ENCODE measurements at places on chromosomes 7 and 10.

- DNase-seq = no peak
Observed at GRCh38 chr7:129186749-129187260, 1.6 kb upstream of the SMO start.

DNA sequence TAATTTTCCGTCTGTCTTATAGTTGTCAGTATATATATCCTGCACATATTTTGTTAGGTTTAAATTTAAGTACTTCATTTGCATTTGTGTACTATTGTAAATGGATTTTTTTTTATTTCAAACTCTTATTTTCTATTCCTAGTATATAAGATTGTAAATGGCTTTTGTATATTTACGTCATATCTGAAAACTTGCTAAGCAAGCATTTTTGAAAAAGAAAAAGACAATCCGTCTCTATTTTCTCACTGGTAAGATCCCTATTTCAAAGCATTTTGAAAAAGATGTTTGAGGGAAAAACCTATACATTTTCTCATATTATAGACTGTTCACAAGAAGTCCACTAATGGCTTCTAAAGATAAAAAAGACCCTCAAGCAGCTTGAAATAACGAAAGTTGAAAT, 1.2 kb upstream of the LYZL1 start:
- no peak for DNase-seq

GRCh38 chr10:125208854-125209565, 48.6 kb upstream of the CTBP2 start:
- DNase-seq = no peak

- DNase-seq = no peak
Observed at GRCh38 chr10:116810120-116810500, 39.2 kb upstream of the ENO4 start.

DNA sequence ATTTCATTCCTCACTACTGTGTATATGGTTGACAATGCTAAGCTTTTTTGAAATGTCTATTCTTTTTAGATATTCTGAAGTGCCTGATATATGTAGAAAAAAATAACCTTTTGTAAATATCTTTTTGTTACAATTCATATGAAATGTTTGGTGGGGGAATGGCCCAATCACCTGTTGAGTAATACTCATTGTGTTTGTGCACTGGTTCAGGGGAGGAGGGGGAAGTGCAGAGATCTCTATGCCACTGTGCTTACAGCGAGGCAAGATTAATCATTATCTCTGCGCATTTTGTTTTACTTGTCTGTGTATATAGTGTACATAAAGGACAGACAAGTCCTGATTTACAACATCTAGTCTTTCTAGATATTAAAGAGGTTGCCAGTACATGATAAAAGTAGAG, 25.2 kb downstream of the NUP42 start:
- DNase-seq = no peak

- DNase-seq = no peak
Observed at GRCh38 chr10:114584419-114584818, 73.7 kb downstream of the ABLIM1 start.
